Anterior cingulate cortex (tissue), 58 donors: ENCODE measurements at places on chromosomes 12 and 14.

DNA sequence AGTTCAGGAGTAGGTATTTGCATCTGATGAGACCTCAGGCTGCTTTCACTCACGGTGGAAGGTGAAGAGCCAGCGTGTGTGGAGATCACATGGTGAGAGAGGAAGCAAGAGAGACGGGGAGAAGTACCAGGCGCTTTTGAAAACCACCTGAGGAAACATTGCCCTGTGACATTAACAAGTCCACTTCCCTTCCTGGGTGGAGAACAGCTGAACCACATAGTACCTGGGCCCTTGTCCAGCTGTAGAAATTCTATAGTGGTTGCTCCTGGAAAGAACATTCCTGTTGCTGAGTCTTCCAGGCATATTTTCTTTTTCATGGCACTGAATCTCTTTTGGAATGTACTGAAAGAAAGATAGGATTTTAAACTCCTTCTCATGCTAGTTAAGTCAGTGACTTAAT is 87.3 kb upstream of the RIN3 start:
- no peak for DNase-seq

DNA sequence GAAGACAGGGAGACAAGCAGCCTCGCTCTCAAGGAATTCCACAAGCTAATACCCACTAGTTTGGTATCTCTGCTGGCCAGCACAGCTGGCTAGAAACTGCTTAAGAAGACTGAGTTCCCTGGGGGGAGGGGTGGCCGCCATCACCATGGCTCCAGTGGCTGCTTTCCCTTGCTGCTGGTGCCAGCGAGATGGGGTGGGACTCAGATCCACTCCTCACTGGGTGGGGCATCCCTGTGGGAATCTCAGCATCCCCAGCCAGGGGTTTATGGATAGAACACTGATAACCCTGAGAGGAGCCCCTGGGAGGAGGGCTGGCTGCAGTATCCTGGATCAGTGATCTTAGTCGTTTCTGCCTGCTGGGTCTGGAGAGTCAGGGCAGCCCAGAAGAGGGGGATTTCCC is 170.6 kb upstream of the MDGA2 start:
- DNase-seq, result no peak

DNA sequence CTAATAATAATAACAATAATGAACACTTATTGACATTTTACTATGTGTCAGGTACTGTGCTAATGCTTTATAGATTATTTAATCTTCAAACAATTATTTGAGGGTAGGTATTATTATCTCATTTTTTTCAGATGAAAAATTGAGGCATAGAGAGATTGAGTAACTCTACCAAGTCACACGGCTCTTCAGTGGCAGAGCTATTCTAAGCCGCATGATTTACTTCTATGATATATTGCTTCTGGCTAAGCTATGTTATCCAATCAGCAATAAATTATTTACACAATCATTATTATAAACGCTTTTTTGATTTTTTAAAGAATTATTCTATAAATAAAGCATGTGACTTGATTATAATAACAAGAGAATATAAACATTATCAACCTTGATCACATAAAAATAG is 80.0 kb downstream of the TMEM30B start:
- no peak for DNase-seq

- no peak for DNase-seq
These were observed 9.8 kb downstream of the CHPT1 start for GRCh38 chr12:101707131-101707782.

DNA sequence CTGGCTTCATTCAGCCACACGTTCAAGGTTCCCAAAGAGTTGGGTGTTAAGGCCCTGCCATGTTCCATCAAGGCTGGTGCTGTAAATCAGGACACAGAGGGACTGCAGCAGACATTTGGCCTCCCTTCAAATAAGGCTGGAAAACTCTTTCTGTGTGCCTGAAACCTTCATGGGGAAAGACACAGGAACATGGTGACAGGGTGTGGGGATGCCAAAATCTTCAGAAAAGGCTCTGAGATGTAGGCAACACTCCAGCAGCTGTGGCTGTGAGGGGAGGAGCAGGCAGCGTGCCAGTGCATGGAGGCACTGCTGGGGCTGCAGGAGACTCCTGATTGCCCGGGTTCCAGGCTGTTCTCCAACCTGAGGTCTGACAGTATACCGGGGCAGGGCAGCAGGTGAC is 15.0 kb downstream of the POMT2 start:
- peak; percentile 17 for DNase-seq

- DNase-seq, result no peak
These were observed 62.4 kb downstream of the SETD3 start for GRCh38 chr14:99418242-99418641.

DNA sequence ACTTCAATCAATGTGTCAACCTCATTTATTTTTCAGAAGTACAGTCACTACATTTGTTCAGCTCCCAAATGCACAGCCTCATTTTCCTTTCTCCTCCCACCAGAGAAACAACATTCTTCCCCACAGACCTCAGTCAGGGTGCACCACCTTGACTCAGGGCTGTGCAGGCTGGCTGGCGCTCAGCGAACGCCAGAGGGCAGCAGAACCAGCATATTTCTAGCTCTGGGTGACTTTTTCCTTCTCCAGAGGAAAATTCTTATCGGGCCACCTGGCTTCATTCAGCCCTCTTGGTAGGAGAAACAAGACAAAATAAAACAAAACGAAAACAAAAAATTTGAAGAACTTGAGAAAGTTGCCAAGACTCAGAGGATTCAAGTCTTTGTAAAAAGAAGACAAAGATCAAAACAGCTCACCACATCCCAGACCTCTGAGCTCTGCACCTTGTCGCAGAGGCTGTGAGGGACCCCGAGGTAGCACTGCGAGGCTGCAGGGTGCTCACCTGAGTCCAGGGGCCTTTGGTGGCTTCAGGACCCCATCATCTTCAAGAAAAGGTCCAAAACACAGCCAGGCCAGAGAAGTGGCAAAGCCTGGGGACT is 33.7 kb downstream of the PAH start:
- peak; percentile 26 for DNase-seq

- no peak for DNase-seq
These were observed 98.3 kb downstream of the ITPR2 start for GRCh38 chr12:26734510-26735248.

- DNase-seq, result no peak
These were observed 61.6 kb downstream of the KSR2 start for GRCh38 chr12:117907108-117907689.

- no peak for DNase-seq
These were observed 16.8 kb downstream of the ERO1A start for GRCh38 chr14:52678591-52678990.

- no peak for DNase-seq
These were observed 39.8 kb upstream of the NPAS3 start for GRCh38 chr14:32898876-32899275.

DNA sequence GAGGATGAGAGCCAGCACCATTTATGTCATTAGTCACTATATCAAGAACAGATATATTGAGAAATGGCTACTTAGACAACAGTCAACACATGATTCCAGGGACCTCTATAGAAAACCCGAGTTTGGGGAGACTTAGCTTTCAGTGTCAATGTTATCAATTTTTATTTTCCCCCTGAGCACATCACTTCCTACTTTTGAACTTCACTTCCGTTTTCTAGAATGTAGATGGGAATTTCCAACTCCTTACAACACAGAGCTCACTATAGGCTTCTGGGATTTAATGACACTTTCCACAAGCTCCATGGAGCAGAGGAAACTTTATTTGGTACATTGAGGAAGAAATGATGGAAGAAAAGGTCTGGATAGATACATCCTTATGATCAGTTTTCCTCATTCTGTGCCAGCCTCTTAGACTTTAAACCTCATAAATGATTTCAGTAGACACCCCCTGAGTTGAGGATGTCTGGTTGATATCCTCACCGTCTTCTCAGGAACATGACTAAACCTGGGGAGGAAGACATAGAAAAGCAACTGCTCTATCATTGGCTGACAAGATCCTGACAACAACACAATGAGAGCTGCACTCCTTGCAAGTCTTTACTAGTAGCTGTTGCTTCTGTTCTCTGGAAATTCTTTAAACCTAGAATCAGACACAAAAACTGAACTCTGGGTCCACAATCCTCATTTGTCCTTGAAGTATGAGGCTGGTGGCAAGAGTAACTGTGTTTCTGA is 449.4 kb upstream of the OR4E1 start:
- DNase-seq, result no peak

DNA sequence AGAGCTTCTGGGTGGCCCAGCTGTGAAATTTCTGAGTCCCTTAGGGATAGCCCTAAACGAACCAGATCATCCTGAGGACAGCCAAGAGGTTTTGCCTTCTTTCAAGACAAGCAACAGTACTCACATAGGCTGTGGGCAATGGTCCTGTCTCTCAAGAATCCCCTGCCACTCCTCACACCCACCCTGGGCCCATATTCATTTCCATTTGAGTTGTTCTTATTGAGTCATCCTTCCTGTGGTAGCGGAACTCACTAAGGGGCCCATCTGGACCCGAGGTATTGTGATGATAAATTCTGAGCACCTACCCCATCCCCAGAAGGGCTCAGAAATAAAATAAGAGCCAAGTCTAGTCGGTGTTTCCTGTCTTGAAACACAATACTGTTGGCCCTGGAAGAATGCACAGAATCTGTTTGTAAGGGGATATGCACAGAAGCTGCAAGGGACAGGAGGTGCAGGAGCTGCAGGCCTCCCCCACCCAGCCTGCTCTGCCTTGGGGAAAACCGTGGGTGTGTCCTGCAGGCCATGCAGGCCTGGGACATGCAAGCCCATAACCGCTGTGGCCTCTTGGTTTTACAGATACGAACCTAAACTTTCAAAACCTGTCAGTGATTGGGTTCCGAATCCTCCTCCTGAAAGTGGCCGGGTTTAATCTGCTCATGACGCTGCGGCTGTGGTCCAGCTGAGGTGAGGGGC is 38.9 kb downstream of the DAD1 start:
- no peak for DNase-seq

- no peak for DNase-seq
These were observed 58.0 kb downstream of the LLPH start for GRCh38 chr12:66072566-66072965.

- no peak for DNase-seq
These were observed 858 bp upstream of the KCNA1 start for GRCh38 chr12:4908684-4909409.

DNA sequence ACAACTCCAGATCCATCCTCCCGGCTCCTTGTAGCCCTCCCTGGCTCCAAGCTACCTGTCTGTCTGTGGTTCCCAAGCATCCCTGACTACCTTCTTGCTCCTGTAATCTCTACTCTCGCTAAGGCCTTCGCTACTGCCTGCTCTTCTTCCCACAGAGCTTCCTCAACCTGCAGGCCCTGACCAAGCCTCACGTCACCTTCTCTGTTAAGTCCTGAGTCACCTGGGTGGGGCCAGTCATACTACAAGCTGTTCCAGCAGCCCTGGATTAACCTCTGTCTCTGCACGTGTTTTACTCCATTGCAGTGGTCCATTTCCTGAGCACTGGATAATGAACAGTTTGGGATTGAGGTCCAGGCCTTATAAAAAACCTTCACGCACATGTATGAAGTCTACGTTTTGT is 770.7 kb downstream of the BCL11B start:
- no peak for DNase-seq

GRCh38 chr14:61260939-61261776 is 20.0 kb downstream of the TMEM30B start:
- DNase-seq, result no peak

DNA sequence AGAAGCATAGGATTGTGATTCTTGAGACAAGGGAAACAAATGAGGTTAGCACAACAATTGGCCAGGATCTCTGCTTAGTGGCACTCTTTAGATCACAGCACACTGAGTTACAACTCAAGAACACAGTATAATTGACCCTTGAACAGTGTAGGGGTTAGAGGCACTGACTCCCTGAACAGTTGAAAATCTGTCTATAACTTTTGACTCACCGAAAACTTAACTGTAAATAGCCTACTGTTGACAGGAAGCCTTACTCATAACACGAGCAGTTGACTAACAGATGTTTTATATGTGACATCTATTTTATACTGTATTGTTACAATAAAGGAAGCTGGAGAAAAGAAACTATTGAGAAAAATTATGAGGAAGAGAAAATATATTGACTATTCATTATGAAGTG is 296.1 kb downstream of the RERGL start:
- no peak for DNase-seq

GRCh38 chr12:131872154-131873051 is 22.0 kb upstream of the ULK1 start:
- DNase-seq, result no peak

DNA sequence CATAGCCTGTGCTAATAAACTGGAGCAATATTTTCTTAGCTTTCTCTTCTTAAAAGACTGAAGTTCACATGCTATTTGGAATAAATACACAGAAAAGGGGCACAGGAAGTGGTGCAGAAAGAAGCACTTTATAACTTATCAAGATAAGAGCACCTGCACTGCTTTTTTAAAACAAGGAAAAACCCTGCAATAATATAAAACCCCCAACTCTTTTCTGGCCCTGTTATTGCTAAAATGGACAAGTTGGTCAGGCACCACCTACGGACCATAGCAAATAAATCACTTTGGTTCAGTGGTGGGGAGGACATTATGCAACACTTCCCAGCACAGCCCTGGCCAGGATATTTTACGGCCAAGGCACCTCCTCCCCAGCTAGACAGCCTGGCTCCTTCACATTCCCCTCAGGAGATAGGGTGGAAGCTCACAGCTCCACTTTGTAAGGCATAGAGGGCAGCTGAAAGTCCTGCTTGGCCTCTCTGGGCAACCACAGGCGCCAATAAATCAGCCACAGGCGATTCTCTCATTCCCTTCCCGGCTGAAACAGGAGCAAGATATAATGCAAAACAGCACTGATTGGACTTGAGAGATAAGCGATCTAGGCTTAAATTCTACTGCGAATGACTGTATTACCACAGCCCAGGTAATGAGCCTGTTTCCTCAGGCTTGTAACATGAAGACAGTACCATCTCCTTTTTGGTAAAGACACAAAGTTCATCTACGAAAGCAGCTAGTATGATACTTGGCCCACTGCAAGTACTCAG is 2.0 kb downstream of the ZBTB25 start:
- no peak for DNase-seq

DNA sequence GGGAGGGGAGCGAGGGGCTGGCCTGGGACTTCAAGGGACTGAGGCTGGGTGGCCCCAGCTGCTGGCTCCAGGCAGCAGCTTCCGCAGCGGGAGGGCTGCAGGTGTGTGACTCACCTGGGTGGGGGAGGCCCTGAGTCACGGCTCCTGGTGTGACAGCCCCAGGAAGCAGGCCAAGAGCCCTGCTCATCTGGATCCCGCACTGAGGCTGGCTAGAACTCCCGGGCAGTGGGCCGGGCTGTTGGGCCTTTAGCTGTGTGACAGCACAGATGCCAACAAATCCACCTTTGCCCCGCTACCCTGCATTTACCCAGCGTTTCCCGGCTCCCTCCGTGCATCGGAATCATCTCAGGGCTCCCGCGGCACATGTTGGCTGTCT is 180.0 kb upstream of the PRMT8 start:
- DNase-seq, result peak; percentile 50

DNA sequence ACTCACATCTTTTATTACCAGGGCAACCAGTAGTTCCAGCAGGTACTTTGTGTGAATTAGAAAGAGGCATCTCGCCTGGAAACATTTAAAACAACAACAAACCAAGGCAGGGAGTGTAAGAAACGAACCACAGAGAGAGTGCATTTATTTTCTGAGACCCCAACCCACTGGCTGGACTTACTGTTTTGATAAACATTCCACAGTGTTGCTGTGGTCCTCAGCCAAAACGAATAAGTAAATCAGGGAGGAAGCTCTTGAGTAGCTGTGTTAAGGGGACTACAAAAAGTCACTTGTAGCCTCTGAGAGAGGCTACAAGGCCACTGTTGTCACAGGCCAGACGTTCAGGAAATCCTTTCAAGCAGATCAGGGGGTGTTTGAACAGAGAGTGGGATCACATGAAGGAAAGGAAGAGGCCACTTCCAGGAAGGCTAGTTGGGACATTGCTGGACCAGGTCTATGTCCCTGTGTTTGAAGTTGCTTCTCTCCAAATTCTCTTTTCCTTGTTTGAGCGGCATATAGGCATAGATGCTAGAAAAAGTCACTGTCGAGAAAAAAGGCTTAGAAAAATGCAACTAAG is 33.8 kb downstream of the DMAC2L start:
- DNase-seq, result no peak
